ENCODE measurements at places on chromosomes 2 and 18. TPM values are rescaled to one million over a fixed set of nuclear protein-coding genes. Genes with fewer than 3 reads are reported as not detected.

Gene IL36A
- not detected for total RNA-seq

Gene CCL20
- not detected for total RNA-seq

Gene ZAP70
- total RNA-seq: 0.40 TPM

Gene RMC1
- 22.5 TPM for total RNA-seq

DNA sequence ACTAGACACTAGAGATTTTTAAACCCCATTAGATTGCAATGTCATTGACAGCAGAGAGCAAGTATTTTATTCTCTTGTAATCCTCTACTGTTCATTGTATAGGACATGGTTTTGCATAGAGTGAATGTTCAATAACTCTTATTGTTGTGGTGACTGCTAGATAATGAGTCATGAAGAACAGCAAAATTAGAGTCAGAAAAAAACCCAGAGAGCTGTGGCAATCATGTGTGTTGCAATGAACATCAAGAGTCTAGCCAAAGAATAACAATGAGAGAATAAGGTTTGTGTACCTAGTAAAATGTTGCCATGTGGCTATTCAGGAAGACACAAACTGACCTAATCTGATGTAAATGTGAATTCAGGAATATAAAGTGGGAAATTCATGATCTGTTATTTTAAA lies 684.0 kb downstream of the DSC3 start:
- no peak for DNase-seq
- H3K27ac ChIP-seq: no peak overlapping the region
- no peak overlapping the region for H3K4me3 ChIP-seq
- no peaks in the 10 kb centered on the region for H3K36me3 ChIP-seq
- no peaks in the 10 kb centered on the region for H3K4me1 ChIP-seq
- H3K27me3 ChIP-seq: no peaks in the 10 kb centered on the region

DNA sequence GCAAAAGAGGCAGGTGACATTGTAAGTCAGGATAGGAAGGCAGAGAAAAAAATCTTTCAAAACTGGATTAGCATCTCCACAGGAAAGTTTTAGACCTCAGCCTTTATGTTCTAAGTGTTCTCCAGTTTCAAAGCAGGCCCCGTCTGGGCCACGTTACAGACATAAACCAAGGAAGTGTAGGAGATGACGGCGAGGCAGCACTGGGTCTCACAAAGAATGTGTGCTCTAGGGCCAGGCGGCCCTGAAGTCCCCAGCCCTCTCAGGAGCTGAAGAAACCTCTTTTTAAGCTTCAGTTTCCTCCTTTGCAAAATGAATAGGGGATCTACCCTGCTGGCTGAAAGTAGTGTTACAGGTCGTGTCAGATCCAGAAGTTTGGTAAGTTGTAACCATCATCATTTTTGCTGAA lies 81.7 kb downstream of the SPRED2 start:
- H3K36me3 ChIP-seq: no peaks in the 10 kb centered on the region
- no peaks in the 10 kb centered on the region for H3K27me3 ChIP-seq
- no peak overlapping the region for H3K4me3 ChIP-seq
- H3K27ac ChIP-seq: peak overlapping the region; percentile 31
- no peak for DNase-seq
- H3K4me1 ChIP-seq: peaks cover 12% of the 10 kb centered on the region

DNA sequence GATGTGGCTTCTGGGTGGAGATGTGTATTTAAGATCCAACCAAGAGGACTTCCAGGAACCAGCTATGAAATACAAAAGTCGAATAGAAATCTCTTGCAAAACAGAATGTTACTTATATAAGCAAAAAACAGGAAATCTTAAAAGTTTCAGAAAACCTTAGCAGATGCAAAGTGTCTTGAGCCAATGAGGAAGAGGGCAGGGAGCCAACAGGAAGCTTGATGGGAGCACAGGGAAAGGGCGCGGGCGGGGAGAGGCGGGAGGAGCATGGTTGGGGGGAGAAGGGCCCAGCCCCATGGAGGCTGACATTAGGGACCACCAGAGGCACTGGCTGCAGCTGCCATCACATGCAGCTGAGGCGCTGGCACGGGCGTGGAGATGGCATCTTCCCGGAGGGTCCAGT lies 203.3 kb downstream of the SNTG2 start:
- no peak overlapping the region for H3K4me3 ChIP-seq
- H3K36me3 ChIP-seq: no peaks in the 10 kb centered on the region
- H3K27me3 ChIP-seq: no peaks in the 10 kb centered on the region
- DNase-seq: peak; percentile 14
- H3K27ac ChIP-seq: no peak overlapping the region

DNA sequence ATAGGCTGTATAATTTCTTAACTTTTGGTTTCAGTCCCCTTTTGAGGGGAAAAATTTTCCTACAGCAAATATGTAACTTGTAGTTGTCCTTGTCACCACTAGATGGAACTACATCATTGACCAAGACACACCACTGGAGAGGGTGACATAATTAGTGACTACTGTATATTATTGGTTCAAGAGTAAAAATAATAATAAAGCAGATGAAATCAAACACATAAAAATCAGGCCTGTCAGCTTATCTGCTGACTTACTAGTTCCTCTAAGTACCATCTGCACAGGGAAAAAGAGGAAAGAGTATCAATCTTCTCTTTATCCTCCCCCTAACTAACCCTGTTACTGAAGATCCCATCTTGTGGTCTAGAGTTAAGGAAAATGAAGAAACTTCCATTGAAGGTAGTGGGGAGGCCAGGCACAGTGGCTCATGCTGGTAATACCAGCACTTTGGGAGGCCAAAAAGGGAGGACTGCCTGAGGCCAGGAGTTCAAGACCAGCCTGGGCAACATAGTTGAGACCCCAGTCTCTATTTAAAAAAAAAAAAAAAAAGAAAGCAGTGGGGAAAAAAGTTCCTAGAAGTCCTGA lies 29.6 kb upstream of the ENOSF1 start:
- no peaks in the 10 kb centered on the region for H3K27me3 ChIP-seq
- no peak overlapping the region for H3K4me3 ChIP-seq
- H3K27ac ChIP-seq: no peak overlapping the region
- no peaks in the 10 kb centered on the region for H3K4me1 ChIP-seq

- no peak overlapping the region for H3K27ac ChIP-seq
- H3K36me3 ChIP-seq: peaks cover 7% of the 10 kb centered on the region
- no peaks in the 10 kb centered on the region for H3K4me1 ChIP-seq
- no peak overlapping the region for H3K4me3 ChIP-seq
- no peaks in the 10 kb centered on the region for H3K27me3 ChIP-seq
These were observed 106.3 kb downstream of the GBX2 start for GRCh38 chr2:236061899-236062298.

GRCh38 chr18:36217348-36217747 lies 30.1 kb downstream of the MOCOS start:
- no peak overlapping the region for H3K4me3 ChIP-seq
- DNase-seq: no peak
- H3K4me1 ChIP-seq: peaks cover 12% of the 10 kb centered on the region
- H3K27me3 ChIP-seq: no peaks in the 10 kb centered on the region
- no peak overlapping the region for H3K27ac ChIP-seq

DNA sequence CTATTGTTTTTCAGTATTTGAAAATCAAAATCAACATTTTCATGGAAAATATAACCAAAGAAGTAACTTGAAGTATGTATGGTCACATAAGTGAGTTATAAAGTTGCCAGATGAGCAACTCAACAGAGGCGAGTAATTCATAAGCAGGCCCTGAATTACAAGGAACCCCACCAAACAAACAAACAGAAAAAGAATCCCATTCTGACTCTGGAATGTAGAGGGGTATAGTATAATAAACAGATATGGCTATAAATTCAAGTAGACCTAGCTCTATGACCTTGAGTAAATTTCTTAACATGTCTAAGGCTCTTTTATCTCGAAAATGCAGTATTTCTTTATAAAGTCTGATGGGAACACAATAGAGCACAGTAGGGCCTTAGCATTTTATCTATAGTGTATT lies 4.7 kb upstream of the CDH2 start:
- H3K27ac ChIP-seq: no peak overlapping the region
- no peaks in the 10 kb centered on the region for H3K27me3 ChIP-seq
- no peaks in the 10 kb centered on the region for H3K36me3 ChIP-seq
- H3K4me3 ChIP-seq: no peak overlapping the region
- no peak for DNase-seq

DNA sequence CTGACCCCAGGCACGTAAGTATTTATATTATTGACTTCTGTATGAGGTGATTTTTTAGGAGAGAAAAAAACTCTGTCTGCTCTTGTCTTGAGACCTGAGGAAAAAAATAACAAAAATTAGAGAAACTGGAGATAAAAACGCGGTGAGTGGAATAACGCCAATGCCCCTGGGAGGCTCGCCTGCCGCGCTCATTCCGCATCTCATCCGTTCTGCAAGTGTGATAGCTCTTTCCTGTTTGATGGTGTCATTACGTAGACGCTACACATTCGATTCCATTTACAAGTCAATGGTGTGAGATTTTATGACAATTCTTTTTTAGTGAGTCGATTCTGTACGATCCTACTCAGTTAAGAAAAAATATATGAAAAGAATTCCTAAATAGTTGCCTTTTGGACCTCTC lies 194.3 kb upstream of the SMIM21 start:
- no peak for DNase-seq
- no peaks in the 10 kb centered on the region for H3K36me3 ChIP-seq
- H3K27ac ChIP-seq: no peak overlapping the region
- no peaks in the 10 kb centered on the region for H3K4me1 ChIP-seq

GRCh38 chr2:66874411-66874810 lies 439.5 kb downstream of the MEIS1 start:
- no peak overlapping the region for H3K27ac ChIP-seq
- no peaks in the 10 kb centered on the region for H3K27me3 ChIP-seq
- DNase-seq: no peak
- no peaks in the 10 kb centered on the region for H3K4me1 ChIP-seq

DNA sequence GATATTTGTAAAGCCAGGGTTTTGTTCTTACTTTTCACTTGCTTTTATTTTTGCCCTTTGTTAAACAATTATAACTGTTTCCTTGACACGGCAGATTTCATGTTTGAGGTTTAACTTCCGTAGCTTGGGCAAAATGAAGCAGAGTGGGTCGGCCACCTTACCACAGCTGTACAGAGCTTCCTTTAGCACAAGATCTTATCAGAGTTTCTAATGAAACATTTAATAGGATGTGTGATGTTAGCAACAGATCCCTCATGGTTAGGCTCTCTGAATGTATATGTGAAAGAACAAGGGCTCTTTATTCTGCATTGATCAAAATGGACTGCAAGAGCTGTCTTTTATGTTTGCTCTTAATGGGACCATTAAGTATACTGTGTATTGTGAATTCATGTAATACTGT lies 22.3 kb downstream of the RNF125 start:
- H3K27ac ChIP-seq: peak overlapping the region; percentile 78
- H3K36me3 ChIP-seq: no peaks in the 10 kb centered on the region
- H3K4me1 ChIP-seq: no peaks in the 10 kb centered on the region

GRCh38 chr2:240353086-240353798 lies 82.2 kb upstream of the GPC1 start:
- no peak for DNase-seq
- no peaks in the 10 kb centered on the region for H3K36me3 ChIP-seq
- no peaks in the 10 kb centered on the region for H3K27me3 ChIP-seq
- peaks cover 10% of the 10 kb centered on the region for H3K4me1 ChIP-seq
- no peak overlapping the region for H3K27ac ChIP-seq
- no peak overlapping the region for H3K4me3 ChIP-seq

DNA sequence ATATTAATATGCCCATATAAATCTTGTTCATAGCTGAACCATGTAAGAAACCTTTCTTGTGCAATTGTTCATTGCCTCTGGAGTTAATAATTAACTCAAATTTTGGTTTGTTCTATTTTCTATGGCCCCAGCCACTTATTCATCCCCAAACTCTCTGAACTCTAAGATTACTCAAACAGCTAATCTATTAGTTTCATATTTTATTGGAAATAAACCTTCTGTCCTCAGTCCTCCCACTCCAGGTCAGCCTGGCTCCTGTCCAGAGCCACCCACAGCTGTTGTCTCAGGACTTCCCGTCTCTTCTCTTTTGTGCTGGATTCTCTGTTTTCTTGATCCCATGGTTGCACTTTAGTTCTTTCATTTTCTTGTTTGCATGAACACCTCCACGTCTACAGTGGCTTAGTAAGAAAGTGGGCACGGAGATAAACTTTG lies 4.4 kb upstream of the RNF103 start:
- no peak overlapping the region for H3K4me3 ChIP-seq
- no peak for DNase-seq
- H3K36me3 ChIP-seq: no peaks in the 10 kb centered on the region
- no peaks in the 10 kb centered on the region for H3K27me3 ChIP-seq

GRCh38 chr2:10398496-10398895 lies 49.6 kb downstream of the ODC1 start:
- no peak overlapping the region for H3K4me3 ChIP-seq
- H3K4me1 ChIP-seq: peaks cover 27% of the 10 kb centered on the region
- DNase-seq: no peak
- H3K27ac ChIP-seq: no peak overlapping the region
- H3K36me3 ChIP-seq: peaks cover 34% of the 10 kb centered on the region
- no peaks in the 10 kb centered on the region for H3K27me3 ChIP-seq

- H3K4me1 ChIP-seq: peaks cover 4% of the 10 kb centered on the region
- peak overlapping the region; percentile 99 for H3K27ac ChIP-seq
- peak; percentile 56 for DNase-seq
- H3K36me3 ChIP-seq: no peaks in the 10 kb centered on the region
- no peaks in the 10 kb centered on the region for H3K27me3 ChIP-seq
These were observed 902 bp downstream of the SS18 start for GRCh38 chr18:26089293-26090129.

DNA sequence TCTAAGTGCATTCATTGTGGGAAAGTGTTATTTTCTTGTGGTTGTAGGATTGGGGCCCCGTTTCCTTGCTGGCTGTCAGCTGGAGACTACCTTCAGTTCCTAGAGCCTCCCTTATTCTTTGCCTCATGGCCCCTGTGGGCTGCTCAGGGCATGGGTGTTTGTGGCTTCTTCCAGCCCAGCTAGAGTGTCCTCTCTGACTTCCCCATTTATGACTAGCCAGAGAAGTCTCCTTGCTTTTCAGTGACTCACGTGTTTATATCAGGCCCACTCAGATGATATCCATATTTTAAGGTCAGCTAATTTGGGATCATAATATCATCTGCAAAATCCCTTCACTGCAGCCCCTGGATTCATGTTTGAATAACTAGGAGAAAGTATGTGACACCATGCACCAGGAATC lies 62.8 kb downstream of the DTNA start:
- H3K27me3 ChIP-seq: no peaks in the 10 kb centered on the region
- no peak for DNase-seq
- no peak overlapping the region for H3K4me3 ChIP-seq
- no peaks in the 10 kb centered on the region for H3K36me3 ChIP-seq

GRCh38 chr2:119808516-119809147 lies 48.9 kb downstream of the PTPN4 start:
- H3K4me1 ChIP-seq: no peaks in the 10 kb centered on the region
- H3K27me3 ChIP-seq: no peaks in the 10 kb centered on the region
- no peak for DNase-seq
- no peak overlapping the region for H3K4me3 ChIP-seq
- H3K27ac ChIP-seq: no peak overlapping the region

GRCh38 chr2:99854236-99854852 lies 288.0 kb downstream of the AFF3 start:
- H3K27ac ChIP-seq: no peak overlapping the region
- H3K4me1 ChIP-seq: peaks cover 5% of the 10 kb centered on the region
- no peak overlapping the region for H3K4me3 ChIP-seq
- DNase-seq: no peak
- no peaks in the 10 kb centered on the region for H3K27me3 ChIP-seq

- DNase-seq: no peak
- peaks cover 13% of the 10 kb centered on the region for H3K4me1 ChIP-seq
- H3K27ac ChIP-seq: no peak overlapping the region
These were observed 243.6 kb downstream of the HDAC4 start for GRCh38 chr2:239157269-239157668.

GRCh38 chr18:55546851-55547704 lies 40.9 kb downstream of the TCF4 start:
- no peak overlapping the region for H3K4me3 ChIP-seq
- peak overlapping the region; percentile 43 for H3K27ac ChIP-seq
- H3K4me1 ChIP-seq: peaks cover 4% of the 10 kb centered on the region
- H3K27me3 ChIP-seq: no peaks in the 10 kb centered on the region
- peak; percentile 42 for DNase-seq

- no peaks in the 10 kb centered on the region for H3K4me1 ChIP-seq
- H3K36me3 ChIP-seq: no peaks in the 10 kb centered on the region
- no peak overlapping the region for H3K4me3 ChIP-seq
- H3K27me3 ChIP-seq: no peaks in the 10 kb centered on the region
These were observed 25.4 kb downstream of the ACADL start for GRCh38 chr2:210199854-210200253.
